ENCODE measurements at places on chromosomes 5 and 9.

DNA sequence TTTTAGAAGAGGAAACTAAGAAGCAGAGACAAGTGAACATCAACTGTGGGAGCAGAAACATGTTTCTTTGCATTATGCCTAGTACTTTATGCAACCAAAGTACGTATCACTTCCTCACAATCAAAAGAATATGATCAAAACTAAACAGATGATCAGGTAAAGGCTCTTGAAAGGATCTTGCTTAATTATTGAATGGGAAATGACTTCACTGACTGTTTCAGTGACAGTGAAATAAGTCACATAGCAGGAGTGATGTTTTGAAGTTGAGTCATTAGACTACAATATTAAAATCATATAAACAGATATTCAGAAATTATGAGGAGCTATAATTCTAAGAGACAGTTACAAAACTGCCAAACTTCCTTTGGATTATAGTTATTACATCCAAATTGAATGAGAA, 527.3 kb downstream of the MTRR start:
- no peak for DNase-seq

- no peak for DNase-seq
These were observed 70.1 kb downstream of the NDFIP1 start for GRCh38 chr5:142178651-142179050.

GRCh38 chr5:2387634-2388325, 363.7 kb downstream of the IRX2 start:
- DNase-seq, result no peak

DNA sequence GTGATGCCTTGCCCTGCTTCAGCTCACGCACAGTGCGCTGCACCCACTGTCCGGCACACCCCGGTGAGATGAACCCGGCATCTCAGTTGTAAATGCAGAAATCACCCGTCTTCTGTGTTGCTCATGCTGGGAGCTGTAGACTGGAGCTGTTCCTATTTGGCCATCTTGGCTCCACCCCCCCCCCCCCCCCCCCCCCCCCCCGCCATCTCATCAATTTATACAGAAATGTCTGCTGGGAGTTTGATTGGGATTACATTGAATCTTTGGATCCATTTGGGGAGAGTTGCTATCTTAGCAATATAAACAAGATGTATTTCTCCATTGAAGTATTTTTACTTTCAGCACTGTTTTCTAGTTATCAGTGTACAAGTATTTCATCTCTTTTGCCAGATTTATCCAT, 55.2 kb downstream of the RIC1 start:
- no peak for DNase-seq

GRCh38 chr5:119355685-119356611, at the start of gene TNFAIP8:
Gene TNFAIP8 (plus strand): TSS chr5:119356019. CDS start chr5:119356091, 72 bp downstream.
- DNase-seq, result peak; percentile 80

GRCh38 chr9:131238402-131239021, 37.8 kb downstream of the FAM78A start:
- DNase-seq, result peak; percentile 33

GRCh38 chr5:21195145-21195544, 1207.1 kb upstream of the CDH18 start:
- no peak for DNase-seq

- no peak for DNase-seq
These were observed 50.2 kb downstream of the PPP2R2B start for GRCh38 chr5:146828385-146828784.

DNA sequence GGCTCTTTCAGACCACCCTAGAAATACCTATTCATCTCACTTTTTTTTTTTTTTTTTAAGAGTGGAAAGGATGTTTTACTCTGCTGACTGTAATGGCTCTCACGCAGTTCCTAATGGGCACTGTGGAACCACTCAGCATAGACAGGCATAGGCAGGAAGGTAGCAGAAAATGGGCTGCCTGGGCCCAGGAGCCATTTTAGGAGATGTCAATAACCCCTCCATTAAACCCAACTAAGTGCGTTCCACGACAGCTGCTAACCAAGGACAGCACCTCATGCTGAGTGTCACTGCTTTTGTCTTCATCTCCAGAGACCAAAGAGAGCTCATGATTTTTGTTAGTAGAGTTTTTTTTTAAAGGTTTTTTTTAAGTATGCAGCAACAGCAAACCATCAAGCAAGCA, 15.3 kb downstream of the MAP1B start:
- no peak for DNase-seq

GRCh38 chr9:101463397-101463796, 27.8 kb upstream of the ALDOB start:
- no peak for DNase-seq

DNA sequence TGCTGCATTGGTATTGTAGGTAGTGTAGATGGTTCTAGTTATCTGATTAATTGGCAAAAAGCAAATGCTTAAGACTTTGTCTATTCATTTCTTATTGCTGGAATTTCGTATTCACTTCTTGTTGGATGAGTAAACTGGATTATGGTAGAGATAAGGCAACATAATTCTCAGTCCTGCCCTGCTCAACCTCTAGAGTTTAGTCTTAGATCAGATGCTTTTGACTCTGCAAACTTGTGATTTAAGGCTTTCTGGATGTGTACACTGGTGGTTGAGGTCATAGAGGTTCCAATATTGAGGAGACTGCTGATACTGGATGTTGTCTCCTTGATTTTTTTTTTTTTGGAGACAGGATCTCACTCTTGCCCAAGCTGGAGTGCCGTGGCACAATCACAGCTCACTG, 35.0 kb downstream of the KIF2A start:
- DNase-seq, result no peak

DNA sequence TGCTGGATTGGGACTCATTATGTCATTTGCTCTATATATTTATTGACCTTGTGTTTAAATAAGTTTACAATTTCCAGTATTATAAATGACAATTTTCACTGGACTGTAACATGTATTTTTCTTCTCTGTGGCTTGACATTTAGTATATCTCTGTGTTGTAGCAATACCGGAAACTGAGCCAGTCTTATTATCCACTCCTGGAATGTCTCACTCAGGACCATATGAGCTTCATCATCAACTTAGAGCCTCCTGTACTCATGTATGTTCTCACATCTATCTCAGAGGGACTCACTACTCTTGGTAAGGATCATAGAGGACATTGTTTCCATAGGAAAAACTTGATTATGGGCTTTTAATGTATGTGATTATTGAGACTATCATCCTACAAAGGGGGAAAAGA, 66.5 kb upstream of the TLX3 start:
- DNase-seq, result no peak

- DNase-seq, result peak; percentile 48
These were observed 2.6 kb downstream of the GLIS3 start for GRCh38 chr9:4297151-4297785.

GRCh38 chr9:110047955-110048402, 160.0 kb downstream of the C9orf152 start:
- DNase-seq, result peak; percentile 17

DNA sequence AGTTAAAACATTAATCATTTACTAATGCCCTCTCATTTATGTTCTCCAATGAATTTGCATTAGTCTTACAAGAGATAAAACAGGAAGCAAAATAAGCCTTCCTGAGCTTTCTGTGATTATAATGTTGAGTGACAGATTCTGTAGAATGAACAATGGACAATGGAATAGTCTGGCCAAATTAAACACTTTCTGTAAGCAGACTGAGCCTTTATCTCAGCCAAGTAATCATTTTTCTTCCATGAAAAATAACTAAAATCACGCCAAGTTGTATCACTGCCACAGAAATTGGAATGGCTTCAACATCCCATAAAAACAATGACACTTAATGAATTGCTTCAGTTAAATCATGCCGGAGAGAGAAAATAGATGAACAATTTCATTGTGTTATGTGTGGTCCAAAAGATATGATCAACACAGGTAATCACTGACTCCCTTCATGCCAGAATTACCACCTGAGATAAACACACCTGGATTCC, 63.0 kb downstream of the TSSK1B start:
- no peak for DNase-seq

DNA sequence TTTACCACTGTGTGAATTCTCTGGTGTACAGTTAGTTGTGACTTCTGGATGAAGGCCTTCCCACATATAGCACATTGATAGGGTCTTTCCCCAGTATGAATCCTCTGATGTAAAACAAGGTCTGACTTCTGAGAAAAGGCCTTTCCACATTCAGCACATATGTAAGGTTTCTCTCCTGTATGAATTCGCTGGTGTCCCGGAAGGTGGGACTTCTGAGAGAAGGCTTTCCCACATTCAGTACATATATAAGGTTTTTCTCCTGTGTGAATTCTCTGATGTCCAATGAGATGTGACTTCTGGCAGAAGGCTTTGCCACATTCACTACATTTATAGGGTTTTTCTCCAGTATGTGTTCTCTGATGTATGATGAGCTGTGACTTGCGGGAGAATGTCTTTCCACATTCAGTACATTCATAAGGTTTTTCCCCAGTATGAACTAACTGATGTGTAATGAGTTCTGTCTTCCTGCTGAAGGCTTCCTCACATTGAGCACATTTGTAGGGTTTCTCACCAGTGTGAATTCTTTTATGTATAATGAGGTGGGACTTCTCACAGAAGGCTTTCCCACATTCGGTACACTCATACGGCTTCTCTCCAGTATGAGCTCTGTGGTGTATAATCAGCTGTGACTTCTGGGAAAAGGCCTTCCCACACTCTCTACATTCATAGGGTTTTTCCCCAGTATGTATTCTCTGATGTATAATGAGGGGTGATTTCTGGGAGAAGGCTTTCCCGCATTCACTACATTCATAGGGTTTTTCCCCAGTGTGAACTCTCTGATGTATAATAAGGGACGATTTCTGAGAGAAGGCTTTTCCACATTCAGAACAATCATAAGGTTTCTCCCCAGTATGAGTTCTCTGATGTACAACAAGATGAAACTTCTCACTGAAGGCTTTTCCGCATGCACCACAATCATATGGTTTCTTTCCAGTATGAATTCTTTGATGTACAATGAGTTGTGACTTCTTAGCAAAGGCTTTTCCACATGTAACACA, 9.1 kb downstream of the ZNF300 start:
- DNase-seq, result no peak

DNA sequence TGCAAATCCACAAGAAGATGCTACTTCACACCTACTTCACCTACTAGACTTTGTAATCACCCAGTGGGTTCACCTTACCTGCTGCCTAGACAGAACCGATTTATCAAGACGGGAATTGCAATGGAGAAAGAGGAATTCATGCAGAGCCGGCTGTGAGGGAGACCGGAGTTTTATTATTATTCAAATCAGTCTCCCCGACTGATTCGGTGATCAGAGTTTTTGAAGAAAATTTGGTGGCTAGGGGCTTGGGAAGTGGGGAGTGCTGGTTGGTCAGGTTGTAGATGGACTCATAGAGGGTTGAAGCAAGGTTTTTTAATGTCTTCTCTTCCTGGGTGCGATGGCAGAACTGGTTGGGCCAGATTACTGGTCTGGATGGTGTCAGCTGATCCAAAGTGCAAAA, 23.4 kb downstream of the SFXN1 start:
- DNase-seq, result no peak

- DNase-seq, result peak; percentile 12
These were observed 231.0 kb downstream of the CDK5RAP2 start for GRCh38 chr9:120348951-120349429.

Measured in activated naive CD8-positive, alpha-beta T cell treated with anti-CD3 and anti-CD28 coated beads, Interleukin-2, amount 50 U/mL, for 24 hours (primary cell).